Astrocyte (in vitro differentiated cells and primary cell): ENCODE measurements at places on chromosomes 2 and 18. TPM values are rescaled to one million over a fixed set of nuclear protein-coding genes. Genes with fewer than 3 reads are reported as not detected.

Gene KIF1A
- 20.3 and 51.2 TPM in 2 replicates for total RNA-seq

Gene PKDCC
- 6.9 and 9.7 TPM in 2 replicates for total RNA-seq

Gene NBEAL1
- total RNA-seq, result 33.4 and 35.9 TPM in 2 replicates

Gene LPIN1
- 16.1 and 23.4 TPM in 2 replicates for total RNA-seq

Gene LIPG
- 11.0 and 18.3 TPM in 2 replicates for total RNA-seq

Gene SERPINB12
- not detected in 2 replicates for total RNA-seq

Gene EPG5
- total RNA-seq, result 24.0 and 29.0 TPM in 2 replicates

Gene LOXHD1
- not detected in 2 replicates for total RNA-seq

Gene COL6A3
- total RNA-seq, result 200 and 560 TPM in 2 replicates

Gene NEB
- 0.82 and 0.94 TPM in 2 replicates for total RNA-seq

Gene SLC9A4
- 0.07 and 0.09 TPM in 2 replicates for total RNA-seq

Gene MAP3K2
- 62.2 and 71.2 TPM in 2 replicates for total RNA-seq

Gene IL1R2
- total RNA-seq, result 0.34 TPM in 1 of 2 replicates, not detected in the other

Gene SERPINB3
- total RNA-seq, result not detected in 2 replicates

Gene NXPH2
- 0.38 and 1.0 TPM in 2 replicates for total RNA-seq

Gene FOXD4L1
- total RNA-seq, result not detected in 2 replicates

Gene C2orf69
- 7.5 and 7.9 TPM in 2 replicates for total RNA-seq

Gene LRP2
- total RNA-seq, result 0.79 and 1.00 TPM in 2 replicates

Gene IL18RAP
- total RNA-seq, result not detected in 2 replicates

Gene STARD6
- total RNA-seq, result not detected in 2 replicates

Gene VWC2L
- total RNA-seq, result not detected in 2 replicates

Gene LYG2
- total RNA-seq, result not detected in 2 replicates

Gene AP1S3
- total RNA-seq, result 11.1 and 14.3 TPM in 2 replicates

Gene POLR1A
- 42.9 and 45.2 TPM in 2 replicates for total RNA-seq

Gene POTEC
- not detected in 2 replicates for total RNA-seq

Gene KRTCAP3
- total RNA-seq, result 1.4 and 1.9 TPM in 2 replicates

Gene NT5DC4
- not detected in 2 replicates for total RNA-seq

Gene APLF
- 2.5 and 2.9 TPM in 2 replicates for total RNA-seq
